Kasumi-1 (cell line): ENCODE measurements at places on chromosomes 7 and 10.
A peak's percentile ranks its signal among the peaks of the same experiment; 100 is the strongest.

DNA sequence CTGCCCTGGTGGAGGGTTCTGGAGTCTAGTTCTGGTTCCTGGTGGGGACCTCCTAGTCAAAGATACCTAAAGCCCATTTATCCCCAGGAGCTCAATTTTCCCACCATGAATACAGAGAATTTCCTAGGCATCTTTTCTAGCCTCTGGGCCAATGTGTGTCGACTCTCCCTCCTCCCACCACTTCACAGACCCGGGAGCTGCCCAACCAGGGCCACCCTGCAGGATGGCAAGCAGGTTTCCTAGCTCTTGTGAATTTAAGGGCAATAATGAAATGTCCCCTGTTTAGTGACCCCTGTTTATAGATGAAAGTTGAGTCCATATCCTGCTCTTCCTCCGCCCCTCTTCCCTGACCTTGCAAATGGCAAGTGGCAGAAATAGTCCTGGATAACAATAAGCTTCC is 9.4 kb downstream of the DLX5 start:
- no peak for DNase-seq

DNA sequence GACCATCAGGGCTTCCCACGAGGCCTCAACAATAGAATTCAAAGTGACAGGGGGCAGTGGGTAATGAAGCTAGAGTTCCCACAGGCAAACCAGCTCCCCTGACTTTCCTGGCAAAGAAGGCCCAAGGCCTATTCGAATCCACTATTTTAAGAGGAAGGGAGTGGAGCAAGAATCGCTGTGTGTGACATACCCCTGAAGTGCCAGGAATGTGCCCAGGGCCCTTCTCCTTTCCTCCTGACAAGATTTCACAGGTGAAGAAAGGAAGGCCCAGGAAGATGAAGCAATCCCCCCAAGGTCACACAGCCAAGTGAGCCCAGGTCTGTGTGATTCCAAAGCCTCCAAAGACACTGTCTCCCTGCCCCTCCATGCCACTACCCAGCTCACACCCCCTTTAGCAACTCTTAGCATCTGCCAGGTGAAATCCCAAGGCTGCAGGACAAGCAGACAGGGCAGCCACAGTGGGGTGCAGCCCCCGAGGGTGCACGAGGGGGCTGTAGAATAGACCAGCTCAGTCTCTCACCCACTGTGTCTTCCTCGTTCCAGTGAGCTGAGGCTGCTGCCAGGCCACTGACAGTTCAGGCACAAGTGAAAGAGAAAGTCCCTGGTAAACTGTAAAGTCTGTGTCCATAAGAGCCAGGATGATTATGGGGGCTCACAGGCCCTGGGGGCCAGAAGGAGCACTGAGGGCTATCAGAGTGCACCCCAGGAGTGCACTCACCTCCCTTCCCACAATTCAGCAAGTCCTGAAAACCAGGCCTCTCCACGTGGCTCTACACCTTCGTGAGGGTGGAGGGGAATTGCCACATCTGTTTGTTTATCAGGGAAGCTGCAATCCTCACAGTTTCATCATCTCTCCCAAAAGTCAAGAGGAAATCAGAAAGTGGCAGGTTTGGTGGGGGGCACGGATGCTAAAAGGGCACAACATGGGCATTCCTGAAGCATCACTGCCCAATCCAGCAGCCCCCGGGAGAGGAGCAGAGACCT is 70.8 kb upstream of the ZMIZ1 start:
- no peak for DNase-seq

DNA sequence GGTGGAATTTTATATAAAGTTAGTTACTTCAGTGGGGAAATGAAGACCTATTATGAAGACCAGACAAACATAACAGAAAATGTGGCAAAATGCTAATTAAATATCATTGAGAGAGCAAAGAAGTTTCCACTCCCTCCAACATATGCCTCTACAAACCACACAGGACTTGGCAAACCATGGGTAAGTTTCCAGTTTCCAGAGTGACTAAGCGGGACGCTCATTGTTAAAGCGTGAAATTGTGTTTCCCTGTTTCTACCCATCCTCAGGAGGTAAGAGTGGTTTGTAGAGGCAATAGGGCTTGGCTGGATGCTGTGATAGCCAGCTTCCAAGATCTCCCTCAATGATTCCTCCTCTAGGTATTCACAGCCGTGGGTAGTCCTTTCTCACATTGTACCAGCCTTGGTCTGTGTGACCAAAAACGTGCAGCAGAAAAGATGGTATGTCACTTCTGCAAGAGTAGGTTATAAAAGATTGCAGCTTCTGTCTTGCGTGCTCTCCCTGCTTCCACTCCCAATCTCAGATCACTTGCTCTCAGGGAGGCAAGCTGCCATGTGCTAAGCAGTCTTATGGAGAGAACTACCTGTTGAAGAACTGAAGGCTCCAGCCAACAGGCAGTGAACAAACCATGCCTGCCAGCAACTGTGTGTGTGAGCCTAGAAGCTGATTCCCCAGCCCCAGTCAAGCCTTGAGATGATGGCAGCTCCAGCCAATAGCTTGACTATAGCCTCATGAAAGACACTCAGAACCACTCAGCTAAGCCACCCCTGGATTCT is 35.7 kb downstream of the CBX3 start:
- no peak for DNase-seq

GRCh38 chr7:96017877-96018276 is 245.5 kb downstream of the DYNC1I1 start:
- DNase-seq: no peak

- no peak for DNase-seq
Measured at GRCh38 chr7:44080118-44080517, 2.2 kb downstream of the POLM start.

DNA sequence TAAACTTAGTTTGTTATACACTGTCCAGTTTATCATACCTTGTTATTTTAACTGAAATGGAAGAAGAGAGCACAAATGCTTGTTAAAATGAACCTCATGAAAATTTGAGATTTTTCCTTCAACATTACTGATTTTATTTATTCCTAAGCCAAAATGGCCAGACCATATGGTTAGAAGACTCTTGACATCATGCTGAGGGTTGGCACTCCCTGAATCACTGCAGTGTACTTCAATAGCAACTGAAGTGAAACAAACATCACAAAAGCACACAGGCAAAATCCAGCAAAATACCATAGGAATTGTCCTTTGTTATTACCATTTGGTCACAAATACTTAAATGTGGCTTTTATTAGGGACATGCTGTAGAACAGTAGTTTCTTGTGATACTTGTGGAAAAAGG is 347.8 kb downstream of the NXPH1 start:
- no peak for DNase-seq

GRCh38 chr10:82377608-82378007 is 502.6 kb downstream of the NRG3 start:
- no peak for DNase-seq

DNA sequence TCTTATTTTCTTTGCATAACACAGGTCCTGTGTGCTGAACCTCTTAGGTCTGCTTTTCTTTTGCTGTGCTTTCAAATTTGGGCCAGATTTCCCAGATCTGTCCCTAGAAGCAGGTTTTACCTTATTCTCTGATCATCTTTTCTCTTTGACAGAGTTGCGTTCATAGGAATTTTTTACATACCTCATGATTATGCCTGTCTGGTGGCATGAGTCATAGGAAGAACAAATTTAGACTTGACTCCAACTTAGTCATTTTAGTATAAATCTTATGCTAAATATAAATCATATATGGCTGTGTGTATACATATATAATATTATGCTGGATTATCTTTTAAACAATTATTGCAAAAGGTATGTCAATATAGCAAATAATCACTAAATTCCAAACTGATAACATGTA is 1038.9 kb downstream of the GRM8 start:
- no peak for DNase-seq

GRCh38 chr10:7506571-7506970 is 95.7 kb upstream of the SFMBT2 start:
- no peak for DNase-seq

DNA sequence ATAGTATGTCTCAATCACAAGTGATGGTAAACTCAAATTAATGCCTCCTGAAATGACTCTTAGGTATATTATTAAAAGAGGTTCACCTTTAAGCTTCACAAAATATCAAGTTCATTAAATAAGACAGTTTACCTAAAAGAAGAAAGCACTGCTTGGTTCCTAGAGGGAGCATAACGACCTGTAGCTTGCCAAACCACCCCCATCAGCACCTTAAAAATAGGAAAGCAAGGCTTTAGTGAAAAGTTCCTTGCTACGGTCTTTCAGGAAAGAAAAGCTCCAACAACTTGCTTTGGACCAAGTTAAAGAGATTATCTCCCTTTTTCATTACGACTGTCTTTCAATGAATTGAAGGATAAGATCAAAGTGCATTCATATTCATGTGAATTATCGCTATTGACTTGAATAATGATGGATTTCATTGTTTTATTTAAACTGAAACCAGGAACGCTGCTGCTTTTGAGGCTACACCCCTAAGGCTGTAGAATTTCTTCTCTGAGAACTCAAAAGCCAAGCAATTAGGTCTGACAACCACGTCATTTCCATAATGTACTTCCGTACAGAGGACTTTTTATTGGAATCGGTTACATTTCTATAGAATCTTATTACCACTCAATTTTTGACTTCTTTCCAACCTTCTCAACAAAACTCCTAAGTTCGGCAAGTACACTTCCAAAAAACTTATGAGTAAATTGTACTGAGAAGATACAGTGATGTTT is 7.0 kb upstream of the SPAG6 start:
- no peak for DNase-seq

DNA sequence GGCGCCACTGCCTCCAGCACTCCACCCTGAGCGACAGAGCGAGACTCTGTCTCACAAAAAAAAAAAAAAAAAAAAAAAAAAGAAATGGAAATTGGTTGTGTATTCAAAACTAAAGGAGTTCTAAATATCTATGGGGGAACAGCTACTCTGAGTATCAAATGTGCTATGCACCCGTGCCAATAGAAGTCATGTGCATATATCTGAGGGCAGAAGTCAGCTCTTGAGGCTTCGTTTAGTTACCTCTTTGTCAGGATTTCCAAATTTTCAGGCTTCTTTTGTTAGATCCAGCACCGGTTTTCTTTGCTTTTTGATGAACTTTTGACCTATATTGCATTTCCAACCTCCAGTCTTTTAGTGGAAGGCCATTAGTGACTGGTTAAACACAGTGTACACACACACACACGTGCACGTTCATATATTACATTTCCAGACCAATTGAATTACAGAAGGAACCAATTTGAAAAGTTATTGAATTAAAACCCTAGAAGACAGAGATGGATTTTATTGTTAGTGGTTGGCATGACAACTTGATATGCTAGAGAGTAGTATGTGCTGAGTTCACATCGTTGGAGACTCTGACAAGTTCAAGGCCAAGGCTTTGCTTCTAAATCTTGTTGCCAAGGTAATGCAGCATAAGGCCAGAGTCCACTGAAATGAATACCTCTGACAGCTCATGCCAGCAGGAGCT is 33.1 kb upstream of the ADD3 start:
- DNase-seq: no peak

DNA sequence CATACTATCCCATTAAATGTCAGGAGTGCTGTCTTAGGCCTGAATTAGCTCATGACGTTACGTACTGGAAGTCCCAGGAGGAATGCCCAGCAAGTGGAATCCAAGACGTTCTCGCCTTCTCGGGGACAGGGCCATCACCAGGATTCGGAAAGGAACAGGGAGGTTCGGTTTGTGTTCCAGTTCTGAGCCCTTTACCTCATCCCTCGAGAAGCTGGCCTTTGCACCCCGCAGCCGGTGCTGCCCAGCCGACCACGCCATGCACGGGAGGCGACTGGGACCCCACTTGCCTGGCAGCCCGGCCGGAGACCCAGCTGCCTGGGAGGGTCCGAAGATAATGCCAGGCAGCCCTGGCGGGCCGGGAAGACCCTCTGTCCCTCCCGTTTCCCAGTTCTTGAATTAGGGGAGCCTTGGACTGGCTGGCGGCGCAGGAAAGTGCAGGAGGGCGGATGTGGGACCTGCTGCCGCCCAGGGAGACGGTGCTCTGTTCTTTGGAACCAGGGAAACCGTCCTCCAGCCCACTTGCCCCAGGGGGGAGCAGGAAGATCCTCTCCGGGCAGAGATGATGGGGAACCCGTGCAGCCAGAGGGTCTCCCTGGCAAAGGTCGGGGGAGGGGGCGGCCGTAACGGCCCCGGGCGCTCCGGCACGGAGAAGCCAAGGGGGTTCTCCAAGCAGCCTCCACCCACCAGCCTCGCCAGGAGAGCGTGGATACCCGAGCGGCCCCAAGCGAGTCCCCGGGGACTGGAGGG is 671 bp upstream of the CHST3 start:
- no peak for DNase-seq

DNA sequence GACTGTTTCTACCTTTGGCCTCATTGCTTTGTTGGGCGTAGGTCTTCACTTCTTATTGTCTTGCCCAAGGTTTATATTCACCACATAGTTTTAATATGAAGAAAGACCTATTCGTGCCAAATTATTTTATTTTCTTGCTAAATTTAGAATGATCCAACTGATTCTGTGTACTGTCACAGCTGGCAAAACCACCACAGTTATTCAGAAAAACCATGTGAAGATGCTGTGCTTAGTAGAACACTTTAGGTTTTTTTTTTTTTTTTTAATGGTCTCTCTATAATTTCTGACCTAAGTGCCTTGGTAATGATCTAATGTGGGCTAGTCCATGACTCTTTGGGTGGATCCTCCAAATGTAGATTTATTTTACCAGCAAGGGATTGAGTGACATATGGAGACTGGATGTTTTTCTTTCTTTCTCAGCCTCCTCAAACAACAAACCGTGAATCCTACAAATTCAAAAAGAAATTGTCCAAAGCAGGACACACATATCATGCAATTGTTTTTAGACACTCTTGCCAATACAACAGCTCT is 243.8 kb downstream of the DYNC1I1 start:
- DNase-seq: no peak

DNA sequence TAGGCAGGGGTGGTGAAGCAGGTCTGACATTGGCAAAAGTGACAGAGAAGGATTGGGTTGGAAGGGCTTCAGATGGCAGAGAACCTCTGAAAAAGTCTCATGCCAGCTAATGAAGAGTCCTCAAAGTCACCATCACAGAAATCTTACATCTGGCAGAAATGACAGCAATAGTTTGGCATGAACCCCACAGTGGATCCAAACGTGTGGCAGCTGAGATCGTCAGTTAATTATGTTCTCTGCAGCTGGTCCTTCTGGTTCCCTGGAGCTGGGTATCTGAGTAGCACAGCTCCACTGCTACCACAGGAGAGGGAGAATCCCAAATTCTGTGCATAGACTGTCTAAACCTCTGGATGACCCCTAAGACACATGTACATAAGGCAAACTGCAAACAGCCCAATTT is 73.4 kb downstream of the ALOX5 start:
- no peak for DNase-seq

- DNase-seq: no peak
Measured at GRCh38 chr10:36332926-36333325, 690.8 kb upstream of the FZD8 start.

- DNase-seq: no peak
Measured at GRCh38 chr10:13152296-13152695, 9.1 kb upstream of the MCM10 start.

DNA sequence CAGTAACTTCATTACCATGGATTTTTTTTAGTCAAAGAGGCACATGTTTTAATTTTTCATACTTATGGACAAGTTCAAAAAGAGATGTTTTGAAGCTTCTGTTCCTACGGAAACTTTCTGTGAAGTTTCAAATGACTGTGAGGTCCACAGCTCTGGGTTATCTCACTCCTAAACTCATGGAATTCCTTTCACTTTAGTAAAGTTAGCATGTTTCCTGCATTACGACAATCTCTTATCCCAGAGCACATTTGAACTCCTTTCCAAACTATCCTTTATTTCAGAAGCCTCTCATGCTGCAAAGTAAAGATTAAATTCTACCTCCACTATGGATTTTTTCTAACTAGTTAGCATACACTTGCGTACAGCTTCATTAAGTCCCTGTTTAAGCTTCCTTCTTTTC is 15.3 kb upstream of the ADD3 start:
- no peak for DNase-seq

GRCh38 chr7:292826-293225 is 2.9 kb downstream of the FOXL3 start:
- no peak for DNase-seq

GRCh38 chr10:97498841-97499560 is at the start of gene UBTD1:
TSS of gene UBTD1 (plus strand) at chr10:97498924. CDS start at chr10:97499204, 280 bp downstream.
- peak; percentile 46 for DNase-seq
